ENCODE measurements at places on chromosomes 1 and 21.

- DNase-seq = peak; percentile 33
Measured at GRCh38 chr1:56409112-56409691, 170.2 kb downstream of the PLPP3 start.

DNA sequence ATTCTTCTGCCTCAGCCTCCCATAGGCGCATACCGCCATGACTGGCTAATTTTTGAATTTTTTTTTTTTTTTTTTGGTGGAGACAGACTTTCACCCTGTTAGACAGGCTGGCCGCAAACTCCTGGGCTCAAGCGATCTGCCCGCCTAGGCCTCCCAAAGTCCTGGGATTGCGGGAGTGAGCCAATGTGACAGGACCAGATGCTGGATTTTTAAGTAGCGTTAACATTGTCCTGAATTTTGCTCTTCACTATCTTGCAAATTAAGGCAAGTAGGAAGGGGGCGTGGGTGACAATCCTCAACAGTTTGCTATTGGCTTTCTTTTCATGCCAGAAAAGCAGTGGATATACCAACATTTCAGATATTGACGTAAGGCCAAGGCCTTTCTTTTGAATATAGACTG is 49.7 kb upstream of the TSNAX start:
- DNase-seq = no peak

DNA sequence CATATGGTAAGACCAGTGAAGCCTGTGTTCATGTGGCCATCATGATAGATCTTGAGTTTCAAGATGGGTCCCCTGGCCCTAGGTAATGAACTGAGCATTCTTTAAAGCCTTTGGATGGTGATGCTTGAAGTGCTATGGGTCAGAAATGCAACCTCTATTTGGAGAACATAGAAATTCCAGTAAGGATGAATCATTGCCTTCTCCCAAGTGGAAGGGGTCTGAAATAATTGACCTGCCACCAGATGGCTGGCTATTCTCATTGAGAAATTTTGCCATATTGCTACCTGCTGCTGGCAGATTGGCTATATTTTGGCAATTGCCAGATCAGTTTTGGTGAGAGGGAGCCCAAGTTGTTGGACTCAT is 739 bp upstream of the IFI6 start:
- peak; percentile 54 for DNase-seq

- DNase-seq = peak; percentile 98
Measured at GRCh38 chr1:17569200-17570139, 30.0 kb downstream of the ARHGEF10L start.

GRCh38 chr1:177953549-177953948 is 16.3 kb downstream of the SEC16B start:
- no peak for DNase-seq

DNA sequence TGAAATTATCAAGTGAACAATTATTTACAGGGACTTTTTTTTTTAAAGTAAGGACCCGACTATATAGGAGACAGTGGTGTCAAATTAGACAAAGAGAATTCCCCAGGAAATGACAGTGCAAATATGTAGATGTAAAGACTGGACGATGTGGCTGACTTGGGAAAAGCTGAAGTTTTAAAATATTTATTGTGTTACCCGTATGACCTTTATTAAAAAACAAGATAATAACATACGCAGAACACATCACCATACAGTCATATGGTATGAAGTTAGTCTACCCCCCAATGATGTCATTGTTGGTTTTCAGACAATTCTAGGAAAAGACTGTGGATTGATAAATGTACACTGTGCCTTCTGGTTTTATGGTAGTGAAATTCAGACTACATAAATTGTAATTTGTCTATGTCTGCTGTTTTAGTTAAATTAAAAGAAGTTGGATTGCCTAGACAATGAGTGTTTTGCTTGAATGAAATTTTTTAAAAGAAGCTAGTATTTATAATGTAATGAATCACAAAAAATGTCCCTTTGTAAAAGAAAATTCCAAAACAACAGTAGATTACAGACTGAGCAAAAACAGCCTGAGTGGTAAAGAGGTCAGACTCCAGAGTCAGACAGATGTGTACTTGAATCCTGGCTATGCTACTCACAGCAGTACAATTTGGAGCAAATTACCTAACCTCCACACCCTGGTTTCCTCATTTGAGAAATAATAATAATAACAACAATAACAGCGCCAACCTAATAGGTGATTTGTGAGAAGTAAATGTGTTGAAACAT is 15.5 kb upstream of the PDC start:
- no peak for DNase-seq

DNA sequence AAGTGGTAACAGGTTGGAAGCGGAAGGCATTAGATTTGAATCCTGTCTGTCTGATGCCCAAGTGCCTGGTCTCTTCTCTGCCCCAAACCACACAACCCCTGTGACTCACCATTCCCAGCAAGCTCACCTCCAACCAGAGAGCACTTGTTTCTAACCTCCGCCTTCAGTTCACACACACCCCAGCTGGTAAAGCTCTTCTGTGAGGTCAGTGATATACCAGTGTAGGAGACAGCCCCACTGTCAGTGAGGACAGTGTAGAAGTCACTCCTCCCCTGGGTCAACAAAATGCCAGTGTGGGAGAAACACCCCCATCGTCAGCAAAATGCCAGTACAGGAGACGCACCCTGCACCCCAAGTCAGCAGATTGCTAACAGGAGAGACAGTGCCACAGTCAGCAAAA is 2.6 kb downstream of the RIMS3 start:
- DNase-seq = peak; percentile 20

DNA sequence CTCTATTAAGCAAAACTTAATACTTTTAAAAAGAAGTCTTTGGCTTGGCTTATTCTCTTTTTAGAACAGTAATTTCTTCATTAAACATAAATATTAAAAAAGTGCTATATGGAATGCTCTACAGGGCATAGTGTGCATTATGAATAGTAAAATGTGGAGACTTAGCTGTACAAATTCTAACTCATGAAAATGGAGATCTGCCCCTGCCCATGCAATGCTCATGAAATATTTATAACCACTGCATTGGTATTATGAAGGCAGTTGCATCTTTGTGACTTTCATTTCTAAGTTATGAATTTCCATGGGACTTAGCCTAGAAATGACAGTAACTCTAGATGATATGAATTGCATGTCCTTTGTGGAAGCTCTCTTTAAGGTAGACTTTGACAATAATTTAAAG is 586.0 kb downstream of the PTBP2 start:
- no peak for DNase-seq

GRCh38 chr1:8352471-8352845 is 34.5 kb downstream of the SLC45A1 start:
- no peak for DNase-seq
